ENCODE measurements at places on chromosomes 12 and 14. TPM values are rescaled to one million over a fixed set of nuclear protein-coding genes. Genes with fewer than 3 reads are reported as not detected.

ETFBKMT gene
- total RNA-seq = 4.4 TPM

AMDHD1 gene
- total RNA-seq = 0.33 TPM

TMEM119 gene
- total RNA-seq = 358 TPM

DNA sequence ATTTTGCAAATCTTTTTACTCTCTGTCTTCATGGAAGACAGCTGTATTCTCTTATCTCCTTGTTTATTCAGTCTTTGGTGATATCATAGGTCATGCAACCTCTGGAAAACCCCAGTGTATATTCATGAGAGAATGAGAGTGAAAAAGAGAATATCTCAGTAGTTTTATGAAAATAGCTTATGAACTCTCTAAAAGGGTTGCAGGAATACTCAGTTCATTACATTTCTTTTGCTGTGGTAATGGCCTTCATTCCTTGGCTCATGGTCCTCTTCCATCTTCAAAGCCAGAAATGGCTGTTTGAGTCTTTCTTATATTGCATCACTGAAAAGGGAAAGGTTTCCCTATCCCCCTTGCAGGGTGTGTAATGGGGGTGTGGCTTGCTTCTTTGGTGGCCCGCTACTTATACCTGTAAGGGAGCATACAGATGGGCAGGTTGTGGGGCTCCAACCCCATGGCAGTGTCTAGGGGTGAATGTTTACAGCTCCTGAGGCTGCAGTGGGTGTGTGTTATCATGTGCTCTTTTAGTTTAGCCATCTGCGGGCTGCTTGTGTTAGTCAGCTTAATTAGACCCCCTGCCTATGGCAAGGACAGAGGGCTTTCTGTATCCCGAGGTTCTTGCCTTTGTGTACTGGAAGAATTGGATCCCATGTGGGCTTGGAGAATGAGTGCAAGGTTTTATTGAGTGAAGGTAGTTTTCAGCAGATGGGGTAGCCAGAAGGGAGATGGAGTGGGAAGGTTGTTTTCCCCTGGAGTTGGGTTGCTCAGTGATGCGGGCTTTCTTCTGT lies 150.2 kb downstream of the CCDC91 start:
- H3K27me3 ChIP-seq = no peaks in the 10 kb centered on the region
- no peaks in the 10 kb centered on the region for H3K4me1 ChIP-seq
- H3K4me3 ChIP-seq = no peak overlapping the region
- DNase-seq = peak; percentile 35
- H3K27ac ChIP-seq = no peak overlapping the region

DNA sequence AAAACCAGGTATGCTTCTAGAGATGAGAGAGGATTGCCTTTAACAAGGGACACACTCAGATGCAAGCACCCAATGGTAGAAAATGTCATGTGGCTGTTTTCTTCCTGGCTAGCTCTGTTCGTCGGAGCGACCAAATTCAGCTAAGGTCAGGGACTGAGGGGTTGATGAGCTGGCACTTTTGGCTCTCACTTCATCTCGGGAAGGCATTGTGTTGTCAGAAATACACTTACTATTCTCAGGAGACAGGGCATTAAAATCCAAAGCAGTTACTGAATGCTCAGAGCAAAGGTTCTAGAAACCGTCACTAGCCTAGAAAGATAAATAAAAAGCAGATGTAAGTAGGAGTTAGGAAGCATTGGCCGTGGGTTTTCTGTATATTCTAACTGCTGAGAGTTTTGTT lies 275.7 kb upstream of the SSTR1 start:
- H3K4me1 ChIP-seq = peaks cover 2% of the 10 kb centered on the region
- peaks cover 2% of the 10 kb centered on the region for H3K27me3 ChIP-seq
- no peak for DNase-seq
- no peaks in the 10 kb centered on the region for H3K36me3 ChIP-seq
- H3K27ac ChIP-seq = no peak overlapping the region

DNA sequence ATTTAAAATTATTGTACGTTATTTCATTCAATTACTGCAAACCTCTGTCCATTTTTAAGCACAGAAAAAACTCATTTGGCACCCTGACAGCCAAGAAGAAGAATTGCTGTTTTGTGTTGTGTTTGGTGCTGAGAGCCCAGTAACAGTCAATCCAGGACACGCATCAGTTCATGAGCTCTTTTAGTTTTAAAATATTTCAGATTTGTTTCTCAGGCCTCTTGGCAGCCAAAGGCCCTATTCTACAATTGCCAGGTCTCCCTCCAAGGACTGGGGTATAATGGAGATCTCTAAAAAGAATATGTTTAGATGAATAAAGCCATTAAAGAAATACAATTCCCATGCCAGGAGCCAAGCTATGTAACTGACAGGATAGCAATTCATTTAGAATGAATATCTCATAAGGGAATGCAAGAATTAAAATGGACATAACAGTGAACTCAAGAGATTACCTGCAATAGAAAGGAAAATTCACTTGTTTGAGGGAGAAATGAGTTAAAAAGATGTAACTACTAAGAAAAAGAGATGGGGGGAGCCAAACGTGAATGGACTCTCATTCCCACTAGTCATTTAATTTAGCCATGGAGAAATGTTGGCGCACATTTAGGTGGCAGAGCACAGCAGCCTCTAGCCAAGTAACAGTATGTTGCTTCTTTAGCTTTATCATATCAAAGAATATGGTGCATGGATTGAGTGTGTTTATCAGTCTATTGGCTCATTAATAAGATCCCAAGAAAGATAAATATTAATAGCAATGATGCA lies 140.6 kb upstream of the PELI2 start:
- no peak for DNase-seq
- H3K27ac ChIP-seq = no peak overlapping the region
- H3K4me1 ChIP-seq = no peaks in the 10 kb centered on the region
- no peaks in the 10 kb centered on the region for H3K27me3 ChIP-seq
